Stimulated activated CD4-positive, alpha-beta T cell treated with anti-CD3 and anti-CD28 coated beads, Interleukin-4, amount 100 ng/mL, for 48 hours (primary cell): ENCODE measurements at places on chromosomes 13 and 19.

GRCh38 chr19:5445561-5446055, 9.6 kb upstream of the ZNRF4 start:
- DNase-seq: no peak

DNA sequence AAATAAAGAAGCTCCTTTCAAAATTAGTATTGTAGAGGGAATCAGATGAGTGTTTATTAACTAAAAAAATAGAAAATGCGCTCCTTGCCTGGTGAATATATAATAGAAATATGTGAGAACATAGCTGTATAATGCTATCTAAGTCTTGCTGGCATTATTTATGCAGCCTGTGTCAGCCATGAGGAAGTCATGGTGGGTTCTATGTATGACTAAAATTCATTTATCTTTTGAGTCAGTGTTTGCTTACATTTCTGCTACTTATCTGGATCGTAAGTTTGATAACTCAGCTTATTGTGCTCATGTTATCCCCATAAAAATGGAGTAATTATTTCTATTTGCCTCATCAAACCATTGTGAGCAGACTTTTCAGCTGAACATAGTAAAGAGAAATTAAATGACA, 449.3 kb downstream of the OXGR1 start:
- no peak for DNase-seq

DNA sequence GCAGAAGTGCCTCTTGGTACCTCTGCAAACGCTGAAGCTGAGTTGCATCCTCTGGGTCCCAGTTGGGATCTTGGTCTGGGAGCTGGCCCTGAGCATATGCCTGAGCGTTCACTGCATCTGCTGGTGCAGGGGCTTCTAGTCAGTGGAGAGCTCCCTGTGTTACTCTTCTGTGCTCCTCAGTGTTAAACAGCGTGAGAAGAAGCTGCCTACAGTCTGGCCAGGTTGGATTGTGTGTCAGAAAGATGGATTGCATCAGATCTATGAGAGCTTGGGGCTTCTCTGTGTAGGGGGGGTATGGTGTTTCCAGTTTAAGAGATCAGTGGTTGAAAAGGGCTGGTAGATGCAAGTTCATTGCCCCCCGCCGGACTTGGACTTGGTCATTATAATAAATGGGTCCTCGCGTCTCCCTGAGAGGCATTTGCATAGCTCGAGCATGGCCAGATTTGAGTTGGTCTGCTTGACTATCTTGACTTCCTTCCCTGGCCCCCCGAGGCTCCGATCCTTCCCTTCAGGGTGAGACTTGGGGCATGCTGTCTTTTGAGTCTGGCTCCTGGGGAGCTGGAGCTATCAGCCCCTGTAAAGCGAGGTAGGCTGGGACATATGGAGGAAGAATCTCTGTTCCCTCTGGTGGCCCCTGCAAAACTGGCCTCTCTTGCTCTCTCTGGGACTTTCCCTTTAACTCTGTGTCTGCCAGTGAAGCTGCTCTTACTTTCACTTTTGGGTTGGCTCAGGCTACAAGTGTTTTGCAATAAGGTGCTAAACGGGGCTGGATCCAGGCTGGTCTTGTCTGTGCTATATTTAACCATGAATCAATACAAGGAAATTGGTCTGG, 52.9 kb downstream of the OR10H4 start:
- peak; percentile 19 for DNase-seq

- DNase-seq: no peak
Measured at GRCh38 chr19:16801600-16802013, 27.6 kb upstream of the SIN3B start.

DNA sequence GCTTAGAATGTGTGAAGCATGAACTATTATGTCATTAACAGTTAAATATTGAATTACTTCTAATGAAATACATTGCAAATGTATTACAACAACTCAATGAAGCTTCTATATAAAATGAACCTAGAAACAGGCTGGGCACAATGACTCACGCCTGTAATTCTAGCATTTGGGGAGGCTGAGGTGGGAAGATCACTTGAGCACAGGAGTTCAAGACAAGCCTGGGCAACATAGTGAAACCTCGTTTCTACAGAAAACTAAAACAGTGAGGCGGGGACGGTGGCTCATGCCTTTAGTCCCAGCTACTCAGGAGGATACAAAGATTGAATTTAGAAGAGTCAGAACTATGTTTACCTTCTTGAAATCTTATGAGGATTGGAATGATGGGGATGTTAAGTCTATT, 505.1 kb downstream of the SLITRK5 start:
- DNase-seq: no peak

DNA sequence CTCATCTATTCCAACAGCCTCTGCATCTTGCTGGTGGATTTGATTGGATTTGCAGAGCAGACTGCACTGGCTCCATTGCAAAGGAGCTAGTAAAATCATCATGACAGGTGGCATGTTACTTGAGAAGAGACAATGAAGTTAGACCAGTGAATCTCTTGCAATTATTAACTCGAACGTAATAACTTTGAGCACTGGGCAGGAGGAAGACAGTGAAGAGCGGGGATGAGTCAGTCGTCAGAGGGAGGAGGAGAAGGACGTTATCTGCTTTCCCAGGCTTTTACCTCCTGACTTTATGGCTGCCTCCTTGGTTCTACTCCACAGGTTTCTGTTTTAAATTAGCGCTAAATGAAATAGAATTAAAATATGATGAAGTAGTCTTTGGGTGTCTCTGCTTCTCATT, 257.8 kb upstream of the IPO5 start:
- DNase-seq: no peak

- DNase-seq: no peak
Measured at GRCh38 chr19:40280608-40281221, 4.4 kb downstream of the AKT2 start.

DNA sequence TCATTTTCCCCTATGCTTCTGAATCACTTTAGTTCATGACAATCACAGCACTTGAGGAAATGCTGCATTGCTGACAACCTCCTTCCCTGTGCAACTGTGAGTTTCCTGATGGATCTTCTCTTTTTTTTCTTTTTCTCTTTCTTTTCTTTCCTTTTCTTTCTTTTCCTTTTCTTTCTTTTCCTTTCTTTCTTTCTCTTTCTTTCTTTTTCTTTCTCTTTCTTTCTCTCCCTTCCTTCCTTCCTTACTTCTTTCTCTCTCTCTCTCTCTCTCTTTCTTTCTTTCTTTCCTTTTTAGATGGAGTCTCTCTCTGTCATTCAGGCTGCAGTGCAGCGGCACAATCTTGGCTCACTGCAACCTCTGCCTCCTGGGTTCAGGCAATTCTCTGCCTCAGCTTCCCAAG, 247.9 kb upstream of the HTR2A start:
- DNase-seq: no peak

GRCh38 chr13:107753291-107753690, 462.0 kb downstream of the LIG4 start:
- no peak for DNase-seq

- DNase-seq: no peak
Measured at GRCh38 chr13:101514695-101515275, 62.3 kb downstream of the ITGBL1 start.

GRCh38 chr19:51473009-51473707, 5.2 kb upstream of the CEACAM18 start:
- DNase-seq: peak; percentile 86

DNA sequence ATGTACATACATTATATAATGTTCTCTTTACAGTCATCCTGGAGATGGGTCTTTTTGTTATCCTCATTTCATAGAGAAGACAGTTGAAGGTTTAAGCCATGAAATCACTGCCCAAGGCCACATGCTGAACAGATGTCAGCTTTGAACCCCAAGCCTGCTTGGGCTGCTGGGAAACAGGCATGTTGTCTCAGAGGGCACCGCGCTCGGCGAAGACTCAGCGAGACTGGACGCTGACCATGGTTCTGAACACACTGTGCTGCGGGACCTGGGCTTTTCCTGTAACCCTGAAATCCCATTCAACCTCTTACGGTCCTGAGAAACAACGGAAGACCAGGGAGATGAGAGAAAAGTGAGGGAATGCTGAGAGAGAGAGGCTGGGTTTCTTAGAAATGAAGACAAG, 27.3 kb downstream of the LRFN3 start:
- DNase-seq: no peak

GRCh38 chr13:93409816-93410215, 183.2 kb downstream of the GPC6 start:
- DNase-seq: no peak

DNA sequence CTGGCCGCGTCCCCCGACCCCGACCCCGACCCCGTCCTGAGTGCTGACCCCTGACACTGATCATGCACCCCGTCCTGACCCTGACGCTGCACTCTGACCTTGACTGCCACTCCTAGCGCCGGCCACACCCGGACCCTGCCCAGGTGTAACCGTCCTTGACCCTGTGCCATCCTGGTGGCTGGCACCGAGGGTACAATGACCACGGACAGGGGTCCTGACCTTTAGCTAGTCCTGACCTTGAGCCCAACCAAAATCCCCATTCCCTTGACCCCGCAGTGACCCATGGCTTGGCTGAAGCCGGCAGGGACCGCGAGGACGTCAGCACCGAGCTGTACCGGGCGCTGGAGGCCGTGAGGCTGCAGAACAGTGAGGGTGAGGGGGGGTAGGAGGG, 25.9 kb downstream of the CLEC4M start:
- no peak for DNase-seq

GRCh38 chr13:99967498-99967868, 4.1 kb downstream of the ZIC5 start:
- no peak for DNase-seq

DNA sequence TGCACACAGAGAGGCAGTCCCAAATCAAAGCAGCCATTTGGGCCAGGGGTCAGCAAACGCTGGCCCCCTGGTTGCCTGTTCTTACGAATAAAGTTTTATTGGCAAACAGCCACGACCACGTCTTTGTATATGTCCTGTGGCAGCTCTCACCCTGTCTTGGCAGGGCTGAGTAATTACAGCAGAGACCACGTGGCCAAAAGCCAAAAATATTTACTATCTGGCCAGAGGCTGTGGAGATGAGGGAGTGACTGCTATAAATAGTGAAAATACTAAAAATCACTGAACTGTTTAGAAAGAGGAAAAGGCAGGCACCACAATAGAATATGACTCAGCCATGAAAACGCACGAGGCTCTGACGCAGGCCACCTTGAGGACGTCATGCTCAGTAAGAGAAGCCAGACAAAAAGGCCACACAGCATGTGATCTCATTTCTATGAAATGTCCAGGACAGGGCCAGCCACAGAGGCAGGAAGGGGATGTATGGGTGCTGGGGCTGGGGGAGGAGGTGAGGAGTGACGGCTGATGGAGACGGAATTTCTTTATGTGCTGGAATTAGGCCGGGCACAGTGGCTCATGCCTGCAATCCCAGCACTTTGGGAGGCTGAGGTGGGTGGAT, 29.4 kb downstream of the SMIM24 start:
- DNase-seq: no peak

- no peak for DNase-seq
Measured at GRCh38 chr19:32558607-32559228, 22.3 kb upstream of the PDCD5 start.

DNA sequence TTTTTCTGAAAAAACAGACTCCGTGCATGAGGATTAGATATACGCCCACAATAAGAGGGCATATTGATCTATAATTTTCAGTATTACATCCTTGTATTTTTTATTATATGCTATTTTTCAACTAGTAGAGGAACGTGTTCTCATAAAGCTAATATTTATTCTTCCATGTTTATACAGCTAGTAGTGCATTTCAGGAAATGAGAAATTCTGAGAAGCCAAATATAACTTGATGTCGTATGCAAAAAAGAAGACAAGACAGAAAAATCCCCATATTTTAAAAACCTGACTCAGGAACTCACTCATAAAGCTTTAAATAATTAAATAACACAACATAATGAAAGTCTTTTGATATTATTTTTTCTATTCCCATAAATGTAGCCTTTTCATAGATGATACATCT, 308.6 kb downstream of the ENOX1 start:
- DNase-seq: no peak

DNA sequence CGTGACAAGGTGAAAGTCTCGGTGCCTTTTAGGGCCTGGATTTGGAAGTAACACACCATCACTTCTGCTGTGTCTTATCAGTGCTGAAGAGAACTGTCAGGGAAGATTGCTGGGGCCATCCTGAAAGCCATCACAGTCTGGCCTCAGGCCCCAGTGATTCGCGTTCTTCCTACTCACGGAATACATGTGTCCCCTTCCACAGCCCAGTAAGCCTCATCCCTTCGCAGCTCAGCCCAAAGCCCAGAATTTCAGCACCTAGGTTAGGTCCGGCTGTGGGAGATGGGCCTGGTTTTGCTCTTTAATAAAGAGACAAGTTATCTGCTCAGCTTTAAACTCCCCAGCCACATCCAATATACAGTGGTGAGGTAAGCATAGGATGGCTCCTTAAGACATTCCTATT, 113.0 kb upstream of the SPACA7 start:
- DNase-seq: no peak

DNA sequence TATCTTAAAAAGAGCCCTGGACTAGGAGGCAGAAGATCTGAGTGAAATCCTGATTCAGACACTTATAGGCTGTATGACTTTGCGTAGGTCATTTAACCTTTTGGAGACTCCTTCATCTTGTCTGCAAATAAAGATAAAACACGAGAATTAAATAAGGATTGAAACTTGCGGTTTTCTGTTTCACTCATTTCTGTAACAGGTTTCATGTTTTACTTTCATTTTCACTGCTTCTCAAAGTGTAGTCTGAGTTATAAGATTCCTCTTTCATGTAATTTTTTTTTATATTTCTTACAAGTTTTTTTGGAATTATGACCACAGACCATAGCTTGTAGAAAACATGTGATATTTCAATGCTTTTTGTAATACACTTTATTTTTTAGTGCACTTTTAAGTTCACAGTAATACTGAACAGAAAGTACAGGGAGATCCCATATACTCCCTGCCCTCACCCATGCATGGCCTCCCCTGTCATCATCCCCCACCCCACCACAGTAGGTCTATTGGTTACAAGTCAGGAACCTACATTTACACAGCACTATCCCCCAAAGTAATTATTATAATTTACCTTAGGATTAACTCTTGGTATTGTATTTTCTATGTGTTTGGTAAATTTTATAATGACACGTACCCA, 174.6 kb downstream of the ITGBL1 start:
- peak; percentile 26 for DNase-seq
